ENCODE measurements at places on chromosomes 2 and 18.

- no peak for DNase-seq
These were observed 327.1 kb downstream of the ETAA1 start for GRCh38 chr2:67724261-67724660.

DNA sequence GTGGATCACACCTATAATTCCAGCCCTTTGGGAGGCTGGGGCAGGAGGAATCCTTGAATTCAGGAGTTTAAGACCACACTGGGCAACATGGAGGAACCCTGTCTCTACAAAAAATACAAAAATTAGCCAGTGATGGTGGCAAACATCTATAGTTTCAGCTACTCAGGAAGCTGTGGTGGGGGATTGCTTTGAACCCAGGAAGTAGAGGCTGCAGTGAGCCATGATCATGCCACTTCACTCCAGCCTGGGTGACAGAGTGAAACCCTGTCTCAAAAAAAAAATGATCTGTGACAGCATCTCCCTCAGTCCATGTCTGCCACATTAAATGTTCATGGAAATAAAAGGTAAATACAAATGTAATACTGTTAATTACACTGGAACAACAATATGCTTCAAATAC is 121.4 kb upstream of the COL5A2 start:
- no peak for DNase-seq

DNA sequence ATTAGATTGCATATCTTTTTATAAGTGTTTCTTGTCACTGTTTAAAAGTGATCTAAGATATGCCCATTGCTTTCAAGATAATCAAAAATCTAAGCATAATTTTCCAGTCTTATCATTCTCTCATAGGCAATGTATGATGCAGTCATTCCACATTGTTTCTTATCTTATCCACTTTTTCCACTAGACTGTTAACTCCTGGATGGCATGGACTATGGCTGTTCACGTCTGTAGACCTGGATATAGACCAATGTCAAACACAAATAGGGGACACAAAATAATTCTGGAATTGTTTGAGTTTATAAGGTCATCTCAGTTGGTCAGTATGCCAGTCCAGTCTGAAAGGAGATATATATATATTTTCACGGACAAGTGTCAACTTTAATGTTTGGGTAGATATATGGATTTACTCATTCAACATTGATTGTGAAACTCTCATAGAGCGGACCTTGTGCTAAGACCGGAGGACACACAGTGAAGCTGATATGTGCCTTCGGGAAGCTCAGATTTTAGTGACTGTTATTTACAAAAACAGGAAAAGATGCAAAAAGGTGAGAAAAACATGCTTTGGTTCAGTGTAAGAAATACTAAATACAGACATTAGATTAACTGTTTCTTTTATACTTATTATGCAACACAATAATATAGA is 689.4 kb upstream of the SLC8A1 start:
- DNase-seq = no peak

- no peak for DNase-seq
These were observed 13.8 kb downstream of the CCDC93 start for GRCh38 chr2:118000041-118000440.

GRCh38 chr2:217960351-217960750 is 42.4 kb downstream of the TNS1 start:
- no peak for DNase-seq

- no peak for DNase-seq
These were observed 617.6 kb downstream of the ADCYAP1 start for GRCh38 chr18:1522249-1522615.

- no peak for DNase-seq
These were observed 210.1 kb downstream of the ZNF521 start for GRCh38 chr18:25141886-25142285.

GRCh38 chr2:236545248-236545658 is 24.4 kb upstream of the ACKR3 start:
- no peak for DNase-seq

DNA sequence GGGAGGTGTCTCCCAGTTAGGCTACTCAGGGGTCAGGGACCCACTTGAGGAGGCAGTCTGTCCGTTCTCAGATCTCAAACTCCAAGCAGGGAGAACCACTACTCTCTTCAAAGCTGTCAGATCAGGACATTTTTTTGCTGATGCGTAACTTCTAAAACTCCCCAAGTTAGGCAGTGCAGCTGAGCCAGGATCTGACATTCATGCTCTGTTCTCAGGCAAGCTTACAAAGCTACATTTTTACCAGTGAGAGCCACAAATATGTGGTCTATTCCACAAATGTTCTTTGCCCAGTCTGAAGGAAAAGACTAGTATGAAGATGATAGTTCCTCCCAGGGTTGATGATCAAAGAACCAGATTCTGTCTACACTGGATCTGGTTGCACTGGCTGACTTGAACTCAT is 184.1 kb downstream of the MTCL1 start:
- DNase-seq = no peak

DNA sequence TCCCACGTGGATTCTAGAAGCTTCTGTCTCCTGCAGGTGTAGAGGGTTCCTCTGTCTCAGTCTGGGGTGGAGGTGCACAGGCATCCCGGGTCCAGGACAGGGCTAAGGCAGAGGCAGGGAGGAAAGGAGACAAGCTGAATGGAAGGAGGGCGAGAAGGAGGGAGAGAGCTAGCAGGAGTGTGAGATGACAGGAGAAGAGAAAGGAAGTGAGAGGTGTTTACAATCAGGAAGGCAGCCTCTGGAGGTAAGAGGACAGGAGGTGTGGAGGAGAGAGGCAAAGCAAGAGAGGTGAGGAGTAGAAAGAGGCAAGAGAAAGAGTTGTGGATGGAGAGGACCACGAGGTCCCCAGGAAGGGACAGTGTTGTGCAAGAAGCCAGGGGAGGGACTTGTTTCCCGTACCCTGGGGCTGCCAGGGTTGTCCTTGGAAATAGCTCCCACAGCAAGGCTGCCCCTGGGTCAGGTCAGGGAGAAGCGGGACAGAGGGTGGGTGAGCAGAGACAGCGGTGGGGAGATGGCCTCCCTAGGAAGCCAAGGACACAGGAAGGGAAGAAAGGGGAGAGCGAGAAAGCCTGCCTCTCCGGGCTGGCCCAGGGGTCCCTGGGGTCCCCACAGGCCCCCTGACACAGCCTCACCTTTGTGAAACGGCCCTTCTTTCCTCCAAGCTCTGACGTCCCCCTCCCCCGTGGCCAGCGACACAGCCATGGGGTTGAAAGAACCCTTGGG is 136.9 kb downstream of the CYP26B1 start:
- DNase-seq = no peak

- DNase-seq = no peak
These were observed 74.6 kb upstream of the UBXN4 start for GRCh38 chr2:135667045-135667444.

DNA sequence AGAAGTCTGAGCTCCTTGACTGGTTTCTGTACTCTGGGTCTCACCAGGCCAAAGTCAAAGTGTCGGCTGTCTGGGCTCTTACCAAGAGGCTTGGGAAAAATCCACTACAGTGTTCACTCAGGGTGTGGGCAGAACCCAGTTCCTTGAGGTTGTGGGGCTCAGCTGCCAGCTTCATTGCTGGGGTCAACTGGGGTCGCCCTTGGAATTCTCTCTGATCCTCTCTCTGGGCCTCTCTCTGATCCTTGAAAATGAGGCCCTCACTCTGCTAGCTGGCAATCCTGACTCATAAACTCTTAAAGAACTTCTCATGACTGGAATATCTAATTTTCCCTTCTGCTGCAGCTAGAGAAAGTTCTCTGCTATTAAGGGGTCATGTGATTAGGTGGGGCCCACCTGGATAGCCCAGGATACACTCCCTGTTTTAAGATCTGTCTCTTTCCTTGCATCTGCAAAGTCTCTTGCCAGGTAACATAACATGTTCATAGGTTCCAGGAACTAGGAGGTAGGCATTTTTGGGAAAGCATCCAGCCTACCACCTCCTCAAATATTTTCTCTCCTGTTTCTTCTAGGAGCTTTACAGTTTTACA is 66.3 kb downstream of the SP110 start:
- no peak for DNase-seq
